Inflammatory macrophage (primary cell): ENCODE measurements at places on chromosomes 1 and 21.
A peak's percentile ranks its signal among the peaks of the same experiment; 100 is the strongest.

- DNase-seq, result no peak
Measured at GRCh38 chr1:223332997-223333396, 31.0 kb downstream of the SUSD4 start.

DNA sequence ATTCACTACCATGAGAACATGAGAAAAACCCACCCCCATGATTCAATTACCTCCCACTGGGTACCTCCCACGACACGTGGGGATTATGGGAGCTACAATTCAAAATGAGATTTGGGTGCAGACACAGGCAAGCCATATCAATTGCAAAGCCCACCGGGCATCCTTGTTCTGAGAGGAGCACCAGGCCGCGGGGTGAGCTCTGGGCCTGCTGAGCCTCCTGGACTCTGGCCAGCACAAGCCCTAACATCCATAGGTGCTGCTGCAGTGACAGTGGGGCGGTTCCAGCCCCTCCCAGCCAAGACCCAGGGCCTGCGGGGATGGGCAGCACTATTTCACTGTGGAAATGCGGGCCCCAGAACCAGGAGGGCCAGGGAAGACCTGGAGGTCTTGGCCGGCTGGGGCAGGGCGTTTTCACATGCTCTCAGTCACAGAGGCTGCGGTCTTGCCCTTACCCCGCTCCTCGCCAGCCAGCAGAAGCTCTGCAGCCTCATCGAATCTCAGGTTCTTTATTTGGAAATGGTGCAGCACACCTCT lies 103.8 kb downstream of the PCBP3 start:
- DNase-seq, result no peak

DNA sequence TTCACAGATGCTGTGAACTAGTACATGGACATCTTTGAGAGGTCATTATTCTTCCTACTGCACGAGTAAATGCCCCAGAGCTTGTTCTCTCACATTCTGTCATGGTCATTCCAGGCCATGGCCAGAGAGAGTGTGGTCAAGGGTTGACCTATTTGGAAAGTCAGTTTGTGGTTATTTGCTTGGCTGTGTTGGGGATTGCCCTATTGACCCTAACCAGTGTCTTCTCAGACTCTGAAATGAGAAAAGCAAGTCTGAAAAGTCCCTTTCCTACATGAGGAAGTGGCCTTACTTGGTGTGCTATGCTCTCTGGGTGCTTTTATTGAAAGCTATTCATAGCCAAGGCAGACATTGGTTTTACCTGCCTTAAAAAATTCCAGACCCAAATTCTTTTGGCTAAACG lies 26.6 kb downstream of the CLIC6 start:
- DNase-seq, result peak; percentile 28

GRCh38 chr21:45551316-45551715 lies 9.1 kb upstream of the SLC19A1 start:
- DNase-seq, result peak; percentile 91

GRCh38 chr1:233244183-233244582 lies 51.3 kb downstream of the PCNX2 start:
- DNase-seq, result no peak

DNA sequence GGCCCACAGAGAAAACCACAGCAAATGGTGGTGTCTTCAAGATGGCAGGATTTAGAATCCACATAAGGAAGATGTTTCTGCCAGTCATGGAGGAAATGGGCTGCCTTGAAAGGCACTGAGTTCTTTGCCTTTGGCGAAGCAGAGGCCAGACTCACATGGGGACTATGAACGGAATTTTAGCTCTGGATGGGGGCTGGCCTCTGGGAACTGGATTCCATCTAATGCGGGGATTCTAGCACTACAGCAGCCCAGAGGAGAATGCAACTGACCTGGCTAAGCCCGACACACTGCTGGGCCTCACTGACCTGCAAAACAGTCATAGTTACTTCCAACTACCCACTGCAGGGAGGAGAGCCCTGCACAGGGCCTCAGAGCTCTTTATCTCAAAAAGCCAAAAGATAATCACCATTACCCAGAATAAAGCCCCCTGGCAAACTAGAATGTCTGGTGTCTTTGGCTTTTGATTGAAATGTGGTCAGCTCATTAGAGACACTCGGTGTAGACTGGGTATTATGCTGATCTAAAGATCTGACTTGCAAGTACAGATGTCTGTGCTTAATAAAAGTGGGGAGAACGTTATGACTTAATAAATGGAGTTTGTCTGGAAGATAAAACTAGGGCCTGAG lies 11.6 kb downstream of the HCRTR1 start:
- no peak for DNase-seq

GRCh38 chr1:33036051-33036525 lies 595 bp downstream of the AK2 start:
- no peak for DNase-seq

- no peak for DNase-seq
Measured at GRCh38 chr1:210236386-210236839, 3.8 kb downstream of the SERTAD4 start.

- no peak for DNase-seq
Measured at GRCh38 chr1:7971024-7971423, 9.5 kb downstream of the PARK7 start.

- DNase-seq, result no peak
Measured at GRCh38 chr1:222927031-222927430, 112.2 kb downstream of the DISP1 start.

- no peak for DNase-seq
Measured at GRCh38 chr1:204126956-204127355, 24.9 kb downstream of the ETNK2 start.

DNA sequence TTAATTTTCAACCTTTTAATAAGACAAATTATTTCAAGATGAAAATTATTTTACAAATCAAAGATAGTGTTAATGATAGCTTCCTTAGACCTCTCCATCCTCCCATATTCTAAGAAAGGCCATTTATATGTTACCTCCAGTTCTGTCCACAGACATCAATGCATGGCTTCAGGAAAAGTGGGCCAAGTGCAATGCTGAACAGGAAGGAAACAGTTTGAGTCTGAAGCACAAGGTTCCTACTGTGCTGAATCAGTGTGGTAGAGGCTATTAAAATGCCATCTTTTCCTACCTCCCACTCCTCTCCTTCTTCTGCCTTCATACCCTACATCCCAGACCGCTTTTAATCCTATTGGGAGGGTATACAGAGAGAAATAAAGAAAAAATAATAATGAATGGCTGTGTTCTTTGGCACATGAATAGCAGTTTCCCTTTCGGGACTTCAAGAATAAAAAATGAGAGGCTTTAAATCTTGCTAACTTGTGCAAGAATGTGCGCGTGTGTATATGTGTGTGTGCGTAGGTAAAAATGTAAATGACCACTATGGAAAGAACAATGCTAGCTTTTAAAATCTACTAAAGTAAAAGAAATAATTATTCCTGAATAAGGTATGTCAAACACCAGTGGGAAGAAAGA lies 62.6 kb upstream of the C1orf105 start:
- no peak for DNase-seq

- no peak for DNase-seq
Measured at GRCh38 chr1:38814984-38815464, 44.5 kb downstream of the RRAGC start.

DNA sequence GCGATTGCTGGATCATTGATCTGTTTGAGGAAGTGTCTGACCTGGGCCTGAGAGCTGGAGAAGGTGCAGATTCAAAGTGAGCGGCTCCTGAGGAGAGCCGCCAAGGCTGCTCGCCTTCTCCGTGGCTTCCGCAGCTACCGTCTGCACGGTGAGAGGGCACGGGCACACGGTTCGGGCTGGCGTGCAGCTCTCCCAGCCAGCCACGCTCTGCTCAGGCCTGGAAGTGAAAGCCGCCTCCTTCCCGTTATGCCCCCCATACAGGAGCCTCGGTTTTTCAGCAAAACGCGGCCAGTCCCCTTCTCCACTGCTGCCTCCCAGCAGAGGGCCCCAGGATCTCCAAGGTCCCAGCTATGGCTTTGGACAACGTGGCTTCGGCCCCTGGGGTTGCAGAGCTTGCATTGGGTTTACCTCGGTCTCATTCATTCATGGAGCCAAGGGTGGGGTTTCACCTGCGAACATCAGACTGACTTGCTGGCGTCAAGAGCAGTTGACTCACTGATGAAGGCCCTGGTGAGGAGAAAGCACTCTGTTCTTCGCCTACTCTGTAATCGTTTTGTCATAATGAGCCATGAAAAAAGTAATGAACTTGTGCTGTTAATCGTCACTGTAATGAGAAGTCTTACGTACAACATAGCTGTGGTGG lies 24.4 kb upstream of the PDXK start:
- no peak for DNase-seq

- no peak for DNase-seq
Measured at GRCh38 chr1:107739651-107740050, 225.3 kb downstream of the VAV3 start.

- DNase-seq, result no peak
Measured at GRCh38 chr1:216562383-216562782, 139.1 kb upstream of the USH2A start.

DNA sequence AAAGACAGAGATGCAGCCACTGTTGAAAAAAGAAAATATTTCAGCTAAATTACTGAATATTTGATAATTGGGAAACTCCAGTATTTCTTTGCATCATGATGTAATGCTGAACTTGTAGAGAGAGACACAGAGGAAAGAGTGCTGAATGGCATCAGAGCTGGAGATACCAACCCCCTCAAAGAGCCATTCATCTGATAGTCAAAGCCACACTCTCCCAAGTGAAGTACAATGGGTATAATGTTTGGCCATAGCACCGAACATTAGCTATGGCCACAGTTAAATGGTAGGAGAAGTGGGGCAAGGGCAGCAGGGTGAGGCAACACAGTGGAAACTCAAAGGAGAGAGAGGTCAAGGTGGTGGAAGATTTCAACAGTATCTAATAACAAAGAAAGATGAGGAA lies 107.5 kb upstream of the TNFSF4 start:
- no peak for DNase-seq

DNA sequence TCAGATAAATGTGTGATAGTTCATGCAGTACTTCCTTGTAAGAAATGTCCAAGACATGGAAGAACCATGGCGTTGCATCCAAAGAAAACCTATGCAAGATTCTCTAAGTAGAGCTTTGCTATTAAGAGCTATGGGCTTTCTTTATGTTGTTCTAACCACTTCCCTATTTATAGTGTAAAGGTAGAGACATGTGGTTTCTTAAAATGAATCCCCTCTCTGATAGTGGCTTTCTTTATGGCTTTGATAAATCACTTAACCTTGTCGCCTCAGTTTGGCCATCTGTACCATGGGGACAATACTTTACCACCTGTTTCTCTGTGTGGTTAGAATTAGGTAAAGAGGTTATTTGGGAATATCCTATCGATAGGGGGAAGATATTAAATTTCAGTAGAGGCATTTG lies 305.5 kb downstream of the NFIA start:
- no peak for DNase-seq

- DNase-seq, result no peak
Measured at GRCh38 chr1:243672539-243673074, 177.4 kb downstream of the AKT3 start.

GRCh38 chr1:1869469-1869868 lies 21.4 kb downstream of the GNB1 start:
- peak; percentile 81 for DNase-seq

DNA sequence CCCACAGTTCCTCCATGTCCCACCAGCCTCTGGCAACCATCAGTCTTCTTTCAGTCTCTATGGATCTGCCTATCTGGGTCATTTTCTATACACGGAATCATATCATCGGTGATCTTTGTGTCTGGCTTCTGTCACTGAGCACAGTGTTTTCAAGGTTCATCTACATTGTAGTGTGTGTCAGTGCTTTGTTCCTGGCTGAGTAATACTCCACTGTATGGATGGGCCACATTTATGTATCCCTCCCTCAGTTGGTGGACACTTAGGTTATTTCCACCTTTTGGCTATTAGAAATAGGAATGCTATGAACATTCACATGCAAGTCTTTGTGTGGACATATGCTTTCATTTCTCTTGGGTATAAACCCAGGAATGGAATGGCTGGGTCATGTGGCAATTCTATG lies 46.6 kb downstream of the RIPK4 start:
- DNase-seq, result no peak

GRCh38 chr1:28517649-28517999 lies 11.8 kb downstream of the RCC1 start:
- DNase-seq, result no peak

DNA sequence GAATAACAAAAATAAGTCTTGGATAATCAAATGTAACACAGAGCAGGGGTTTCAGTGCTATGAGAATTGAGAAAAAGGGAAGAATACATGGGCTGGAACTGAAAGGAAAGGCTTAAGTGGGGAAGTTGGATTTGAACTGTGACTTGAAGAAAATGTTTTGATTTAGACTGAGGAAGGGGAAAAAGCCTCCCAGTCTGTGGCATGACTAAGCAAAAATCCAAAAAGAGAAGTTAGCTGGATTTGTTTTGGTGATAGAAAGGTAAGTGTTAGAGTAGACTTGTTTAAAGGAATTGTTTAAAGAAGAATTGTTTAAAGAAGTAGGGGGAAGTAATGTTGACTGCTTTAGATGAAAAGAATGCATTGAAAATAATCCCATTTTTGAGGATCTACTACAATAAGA lies 46.0 kb downstream of the KCNK2 start:
- DNase-seq, result peak; percentile 12

DNA sequence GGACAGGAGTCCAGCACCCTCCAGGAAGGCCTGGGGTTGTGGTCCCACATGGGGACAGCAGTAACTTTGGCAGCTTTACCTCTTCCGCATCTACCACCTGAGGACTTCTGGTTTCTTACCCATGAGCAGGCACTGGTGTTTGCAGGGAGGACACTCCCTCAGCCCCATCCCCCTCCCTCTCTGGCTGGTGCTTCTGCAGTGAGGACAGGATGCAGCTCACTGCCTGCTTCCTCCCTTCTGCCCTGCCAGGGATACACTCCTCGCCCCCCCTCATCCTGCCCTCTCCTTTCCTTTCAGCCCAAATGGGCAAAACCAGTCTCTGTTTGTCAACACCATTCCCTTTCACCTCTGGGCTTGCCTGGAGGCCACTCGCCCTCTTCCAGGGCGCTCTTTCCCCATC lies 62.4 kb downstream of the KIRREL1 start:
- DNase-seq, result no peak

DNA sequence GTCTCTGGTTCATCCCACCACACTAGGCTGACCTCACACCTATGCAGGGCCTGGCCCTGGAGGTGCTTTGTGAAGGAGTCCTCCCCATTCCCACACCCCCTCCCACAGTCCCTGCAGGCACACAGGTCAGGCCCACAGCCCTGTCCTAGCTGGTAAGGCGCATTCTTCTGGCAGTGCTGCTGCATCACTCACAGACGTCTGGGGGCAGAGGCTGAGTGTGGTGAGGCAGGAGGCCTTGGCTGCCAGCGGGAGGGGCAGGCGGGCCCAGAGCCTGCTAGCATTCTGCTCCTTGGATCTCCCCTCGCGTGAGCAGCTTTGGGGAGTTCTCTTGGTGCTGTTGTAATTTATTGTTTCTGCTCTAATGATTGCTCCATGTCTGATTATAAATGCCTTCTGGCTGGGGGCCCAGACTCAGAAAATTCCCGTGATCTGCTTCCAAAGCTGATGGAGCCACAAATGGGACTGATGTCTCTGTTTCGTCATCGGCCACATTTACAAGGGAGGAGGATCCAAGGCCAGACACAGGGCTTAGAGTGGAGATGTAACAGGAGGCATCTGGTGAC lies 62.9 kb downstream of the TRABD2B start:
- DNase-seq, result no peak

DNA sequence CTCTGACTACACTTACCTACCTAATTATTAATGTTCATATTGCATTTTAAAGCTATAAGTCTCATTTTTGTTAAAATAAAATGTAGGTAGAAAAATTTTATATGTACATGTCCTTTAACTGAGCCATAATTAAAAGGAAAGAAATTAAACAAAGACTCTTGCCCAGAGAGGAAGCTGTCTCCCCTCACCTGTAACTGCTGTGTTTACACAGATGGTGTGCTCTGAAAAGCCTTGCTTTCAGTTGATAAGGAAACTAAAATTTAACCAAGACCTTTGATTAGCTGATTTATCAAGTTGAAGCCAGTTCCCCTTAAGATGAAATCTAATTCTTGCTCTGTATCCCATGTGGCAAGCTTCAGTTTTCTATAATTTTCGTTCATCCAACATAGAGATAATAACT lies 213.5 kb downstream of the LYPLAL1 start:
- DNase-seq, result no peak
